NCI-H446 treated with DMSO at 0.1 percent for 48 hours (cell line): ENCODE measurements at places on chromosomes 4 and X.

GRCh38 chr4:2243681-2244380 lies 1.9 kb upstream of the HAUS3 start:
- DNase-seq, result no peak

DNA sequence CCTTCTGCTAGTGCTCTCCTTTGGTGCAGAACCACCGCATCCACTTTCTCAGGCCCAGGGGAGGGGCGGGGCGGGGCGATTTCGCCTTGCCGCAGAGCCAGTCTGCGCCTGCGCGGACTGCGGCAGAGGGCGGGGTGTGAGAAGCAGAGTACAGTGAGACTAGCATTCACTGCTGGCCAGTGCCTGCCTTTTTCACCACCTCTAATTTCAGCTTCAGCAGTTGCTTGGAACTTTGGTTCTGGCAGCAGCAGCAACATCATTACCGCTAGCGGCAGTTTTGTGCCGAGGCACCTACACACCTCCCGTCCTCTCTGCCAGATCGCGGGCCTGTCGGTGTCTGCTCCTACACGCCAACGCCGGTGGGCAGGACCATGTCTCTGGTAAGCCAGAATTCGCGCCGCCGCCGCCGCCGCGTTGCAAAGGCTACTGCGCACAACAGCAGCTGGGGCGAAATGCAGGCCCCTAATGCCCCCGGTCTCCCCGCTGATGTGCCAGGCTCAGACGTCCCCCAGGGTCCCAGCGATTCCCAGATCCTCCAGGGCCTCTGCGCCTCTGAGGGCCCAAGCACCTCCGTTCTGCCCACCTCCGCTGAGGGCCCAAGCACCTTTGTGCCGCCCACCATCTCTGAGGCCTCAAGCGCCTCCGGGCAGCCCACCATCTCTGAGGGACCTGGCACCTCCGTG lies at the start of gene MAGEE1:
TSS of gene MAGEE1 (plus strand) at position 151 of the 683 bp plus-strand sequence. CDS start at position 372, 221 bp downstream.
- DNase-seq, result peak; percentile 2

- no peak for DNase-seq
Measured at GRCh38 chr4:6555519-6555918, 19.5 kb upstream of the MAN2B2 start.

DNA sequence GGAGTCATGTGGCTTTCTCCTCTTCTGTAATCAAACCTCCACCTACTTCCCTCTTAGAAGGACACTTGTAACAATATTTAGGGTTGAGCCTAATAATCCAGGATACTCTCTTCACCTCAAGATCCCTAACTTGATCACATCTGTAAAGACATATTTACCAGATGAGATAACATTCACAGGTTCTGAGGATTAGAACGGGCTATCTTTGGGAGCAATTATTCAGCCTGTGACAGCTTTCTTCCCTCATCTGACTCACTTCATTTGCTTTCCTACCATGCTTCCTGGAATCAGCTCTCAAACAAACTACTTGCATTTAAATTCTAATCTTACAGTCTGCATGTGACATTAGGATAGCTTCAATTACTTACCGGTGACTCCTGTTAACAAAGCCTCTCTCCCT lies 133.5 kb upstream of the NDST3 start:
- DNase-seq, result no peak

GRCh38 chr4:112199041-112199440 lies 32.5 kb upstream of the AP1AR start:
- no peak for DNase-seq

DNA sequence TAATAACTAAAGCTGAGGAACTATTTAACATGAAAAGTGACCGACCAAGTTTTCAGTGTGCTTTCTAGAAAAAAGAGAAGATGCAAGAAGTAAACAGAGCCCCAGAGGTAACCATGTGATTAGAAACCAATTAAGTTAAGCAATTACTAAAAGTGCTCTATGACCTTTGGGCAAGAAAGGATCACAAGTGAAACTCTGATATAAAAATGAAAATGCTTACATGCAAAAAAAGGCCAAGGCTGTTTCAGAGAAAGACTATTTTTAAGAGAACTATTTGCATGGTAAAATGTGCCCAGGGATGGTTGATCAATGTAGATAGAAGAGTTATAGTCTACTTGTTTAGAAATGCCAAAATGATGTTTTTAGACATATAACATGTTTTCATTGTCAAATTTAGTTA lies 22.0 kb downstream of the KLHL15 start:
- DNase-seq, result no peak

DNA sequence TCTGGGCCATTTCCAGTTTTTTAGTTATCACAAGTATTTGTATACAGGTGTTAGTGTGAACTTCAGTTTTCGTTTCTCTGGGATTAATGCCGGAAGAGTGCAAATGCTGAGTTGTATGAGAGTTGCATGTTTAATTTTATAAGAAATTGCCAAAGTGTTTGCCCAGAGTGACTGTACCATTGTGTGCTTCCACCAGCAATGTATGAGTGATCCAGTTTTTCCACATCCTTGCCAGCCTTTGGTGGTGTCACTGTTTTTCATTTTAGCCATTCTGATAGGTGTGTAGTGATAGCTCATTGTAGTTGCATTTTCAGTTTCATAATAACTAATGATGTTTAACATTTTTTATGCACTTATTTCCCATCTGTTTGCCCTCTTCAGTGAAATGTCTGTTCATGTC lies 18.4 kb downstream of the PLS3 start:
- no peak for DNase-seq

DNA sequence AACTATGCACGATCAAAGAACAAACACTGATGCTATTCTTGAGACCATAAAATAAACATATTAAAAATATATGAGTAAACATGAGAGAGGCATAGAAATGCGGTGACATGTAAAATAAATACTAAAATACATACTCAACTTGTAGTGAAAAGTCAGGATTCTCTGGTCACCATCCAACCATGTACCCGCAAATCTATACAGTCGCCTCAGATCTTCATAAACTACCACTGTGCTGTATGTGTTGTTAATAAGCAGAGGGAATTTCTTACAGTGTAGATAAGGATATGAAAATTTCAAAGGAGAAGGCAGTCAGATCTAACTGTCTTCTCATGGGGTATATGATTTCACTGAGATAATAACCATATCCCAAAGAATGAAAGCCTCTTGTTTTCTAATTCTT lies 67.8 kb upstream of the FAM47B start:
- no peak for DNase-seq

DNA sequence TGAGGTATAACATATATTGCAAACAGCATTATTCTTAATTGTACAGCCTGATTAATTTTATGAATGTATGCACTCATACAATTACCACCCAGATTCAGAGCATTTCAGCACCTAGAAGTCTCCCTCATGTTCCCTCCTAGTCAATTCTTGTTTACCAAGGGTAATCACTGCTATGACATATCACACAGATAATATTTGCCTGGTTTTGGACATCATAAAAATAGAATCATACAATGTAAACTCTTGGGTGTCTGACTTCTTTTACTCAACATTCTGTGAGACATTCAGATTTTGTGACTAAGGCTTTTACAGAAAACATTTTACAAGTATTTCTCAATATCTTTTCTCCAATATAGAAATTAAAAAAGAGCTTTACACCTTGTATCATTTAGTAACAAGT lies 66.9 kb downstream of the PTPN13 start:
- no peak for DNase-seq

- no peak for DNase-seq
Measured at GRCh38 chr4:86939729-86940575, 5.1 kb downstream of the AFF1 start.

- DNase-seq, result peak; percentile 6
Measured at GRCh38 chr4:114782415-114783214, 184.0 kb downstream of the UGT8 start.

GRCh38 chr4:1294891-1295290 lies 5.2 kb downstream of the MAEA start:
- no peak for DNase-seq

DNA sequence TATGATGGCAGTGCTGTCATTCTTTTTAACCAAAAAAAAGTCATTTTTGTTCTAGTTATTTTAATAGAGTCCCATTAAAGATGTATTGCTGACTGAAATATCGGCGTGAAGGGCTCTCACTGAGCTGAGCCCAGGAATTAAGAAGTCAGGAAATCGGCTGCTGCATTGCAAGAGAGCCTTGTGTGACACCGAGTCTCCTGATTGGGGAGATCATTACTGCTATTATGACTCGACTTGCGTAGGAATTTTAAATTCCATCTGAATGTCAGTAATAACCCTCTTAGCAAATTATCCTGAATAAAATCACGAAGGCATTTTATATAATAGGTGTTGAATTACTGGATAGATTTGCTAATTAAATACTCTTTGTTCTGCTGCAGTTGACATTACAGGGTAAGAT lies 111.5 kb downstream of the POLA1 start:
- no peak for DNase-seq

DNA sequence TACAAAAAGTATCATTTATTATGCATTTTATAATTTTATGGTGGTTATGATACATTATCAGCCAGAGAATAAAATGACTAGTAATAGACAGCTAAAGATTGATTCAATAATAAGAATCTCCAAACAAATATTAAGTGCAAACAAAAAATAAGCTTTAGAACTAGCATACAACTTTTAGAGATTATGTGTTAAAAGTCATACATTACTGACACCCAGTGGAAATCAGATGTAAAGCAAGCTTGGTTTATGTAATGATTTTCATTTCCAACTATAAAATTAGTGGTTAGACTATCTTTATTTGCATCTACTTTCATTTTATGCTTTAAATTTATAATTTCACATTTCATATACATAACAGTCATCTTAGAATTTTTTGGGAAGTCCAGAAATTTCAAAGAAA lies 57.7 kb downstream of the IL13RA2 start:
- DNase-seq, result no peak

- peak; percentile 1 for DNase-seq
Measured at GRCh38 chr4:13711233-13711785, 83.8 kb upstream of the BOD1L1 start.

DNA sequence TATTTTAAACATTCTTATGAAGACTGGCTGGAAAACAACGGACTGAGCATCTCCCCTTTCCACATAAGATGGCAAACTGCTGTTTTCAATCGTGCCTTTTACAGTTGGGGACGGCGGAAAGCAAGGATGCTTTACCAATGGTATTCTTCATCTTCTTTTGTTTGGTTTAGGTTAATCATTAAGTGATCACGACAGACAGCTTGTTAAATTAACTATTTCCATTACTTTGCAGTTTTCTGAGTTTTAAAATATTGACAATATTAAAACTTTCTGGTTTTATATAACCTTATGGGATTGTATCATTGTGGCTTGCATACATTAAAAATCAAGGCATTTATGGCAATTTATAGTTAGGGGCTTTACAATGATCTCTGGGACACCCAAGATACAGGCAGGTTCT lies 3.8 kb downstream of the MBTPS2 start:
- no peak for DNase-seq

DNA sequence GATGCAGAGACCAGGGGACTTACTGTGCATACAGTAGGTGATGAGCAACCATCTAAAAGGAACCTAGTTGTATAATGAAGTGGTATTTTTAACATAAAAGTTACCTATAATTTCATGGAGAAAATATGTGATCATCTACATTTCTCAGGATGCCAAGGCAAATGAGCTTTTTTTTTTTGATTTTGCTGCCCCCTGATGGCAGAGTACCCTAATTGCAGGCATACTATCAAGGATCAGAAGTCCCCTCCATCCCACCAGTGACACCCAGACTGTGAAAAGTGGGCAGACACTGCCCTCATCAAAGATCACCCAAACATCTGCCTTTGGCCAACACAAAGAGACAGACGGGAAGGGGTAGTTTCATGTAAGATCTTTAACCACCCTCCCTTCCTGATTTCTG lies 9.6 kb upstream of the ABLIM2 start:
- no peak for DNase-seq

DNA sequence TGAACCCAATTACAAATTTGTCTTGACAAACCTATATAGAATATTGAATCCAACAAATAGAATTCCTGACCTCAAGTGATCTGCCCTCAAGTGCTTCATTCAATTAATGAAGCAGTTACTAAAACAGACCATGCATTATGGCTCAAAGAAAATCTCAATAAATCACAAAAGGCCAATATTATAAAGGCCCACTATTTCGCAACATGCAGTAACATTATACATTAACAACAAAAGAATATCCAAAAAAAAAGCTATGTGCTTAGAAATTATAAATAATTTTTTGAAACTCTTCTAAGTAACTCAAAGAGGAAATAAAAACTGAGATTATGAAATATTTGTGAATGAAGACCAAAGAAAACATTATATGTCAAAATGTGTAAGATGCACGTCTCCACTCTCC lies 177.7 kb downstream of the ZNF674 start:
- no peak for DNase-seq

GRCh38 chrX:48897157-48897624 lies 377 bp downstream of the TIMM17B start:
- peak; percentile 58 for DNase-seq

GRCh38 chr4:38787693-38788092 lies 4.9 kb upstream of the TLR10 start:
- DNase-seq, result no peak

GRCh38 chr4:165203541-165204461 lies 3.6 kb upstream of the KLHL2 start:
- DNase-seq, result no peak

DNA sequence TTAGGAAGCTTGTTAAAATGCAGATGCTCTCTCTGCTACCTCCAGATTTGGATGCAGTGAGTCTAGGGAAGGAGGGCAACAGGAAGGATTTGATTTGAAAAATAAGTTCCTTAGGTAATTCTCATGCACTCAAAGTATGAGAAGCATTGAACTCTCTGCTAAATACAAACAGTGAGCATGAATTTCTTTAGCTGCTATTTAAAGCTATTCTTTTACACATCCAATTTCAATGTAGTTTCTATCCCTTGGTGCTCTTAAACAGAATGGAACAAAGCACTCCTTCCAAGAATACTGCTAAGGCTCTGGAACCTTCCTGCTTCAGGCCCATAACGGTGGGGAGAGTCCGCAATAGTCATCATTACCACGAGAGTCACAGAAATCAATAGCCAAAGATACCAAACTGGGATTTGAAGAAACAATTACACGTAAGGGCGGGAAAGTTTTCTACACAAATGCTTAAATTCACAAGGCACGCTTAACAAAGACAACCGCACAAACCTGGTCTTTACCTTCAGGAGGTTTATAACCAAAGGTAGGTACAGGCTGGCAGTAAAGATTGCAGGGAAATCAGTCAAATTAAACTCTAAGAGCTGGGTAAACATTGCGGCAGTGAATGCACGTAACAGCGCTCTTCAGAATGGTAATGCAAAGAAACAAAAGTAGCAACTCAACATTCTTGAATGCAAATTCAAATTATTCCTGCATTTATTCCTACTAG lies 123.2 kb upstream of the NAP1L5 start:
- no peak for DNase-seq

DNA sequence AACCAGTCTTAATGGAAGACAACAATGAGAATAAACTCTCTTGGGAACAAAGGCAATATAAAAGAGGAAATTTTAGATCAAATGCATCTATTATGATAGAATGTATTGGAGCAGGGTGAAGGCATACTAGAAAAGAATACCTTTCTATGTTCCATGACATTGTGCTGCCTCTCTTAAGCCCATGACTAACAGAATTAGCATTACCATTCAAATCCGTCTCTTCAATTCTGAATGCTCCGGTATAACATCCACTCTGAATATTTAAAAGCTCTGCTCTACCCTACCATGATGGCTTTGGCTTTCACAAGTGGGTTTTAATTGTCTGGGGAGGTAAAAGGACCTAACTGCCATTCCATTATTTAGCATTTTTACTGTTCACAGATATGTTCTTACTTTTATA lies 1878.4 kb downstream of the ARAP2 start:
- no peak for DNase-seq
